Panc1 (cell line): ENCODE measurements at places on chromosomes 13 and 19.

DNA sequence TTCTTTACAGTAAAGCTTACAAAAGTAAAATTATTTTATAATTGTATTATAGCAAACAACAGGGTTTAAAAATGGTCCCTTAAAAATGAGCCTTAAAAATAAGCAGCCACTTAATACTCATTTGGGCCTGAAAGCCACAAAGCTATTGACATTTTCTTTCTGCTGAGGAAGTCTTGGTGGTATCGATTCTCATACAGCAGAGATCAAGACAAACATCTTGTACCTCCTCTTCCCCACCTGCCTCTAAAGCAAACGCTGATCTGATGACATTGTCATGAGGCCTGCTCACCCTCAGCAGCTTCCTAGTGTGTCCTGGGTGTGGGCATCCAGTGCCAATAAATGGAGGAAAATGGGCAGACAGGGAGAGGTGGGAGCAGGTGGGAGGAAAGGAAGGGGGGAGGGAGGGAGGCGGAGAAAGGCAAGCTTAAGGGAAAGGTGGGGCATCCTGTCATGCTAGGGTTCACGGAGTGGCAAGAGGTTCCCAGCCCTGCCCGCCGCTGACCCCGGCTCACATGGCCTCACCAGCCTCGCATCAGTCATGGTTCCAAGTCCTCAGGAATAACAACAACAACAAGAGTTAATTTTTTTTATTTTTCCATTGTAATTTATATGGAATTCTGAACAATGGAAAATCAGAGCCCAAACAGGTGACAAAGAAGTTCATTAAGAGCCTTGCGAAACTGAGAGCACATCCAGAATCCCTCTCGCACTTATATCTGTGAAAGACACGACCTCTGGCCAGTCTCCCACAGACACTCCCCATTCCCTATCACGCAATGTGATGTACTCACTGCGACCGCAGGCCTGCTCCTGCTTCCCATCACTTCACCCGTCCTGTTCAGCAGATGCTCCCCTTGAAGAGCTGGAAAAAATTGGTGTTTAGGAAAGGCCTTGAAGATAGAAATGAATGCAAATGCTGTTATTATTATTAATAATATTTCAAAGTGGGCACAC, 15.1 kb upstream of the ATP11A start:
- no peaks in the 10 kb centered on the region for H3K36me3 ChIP-seq
- no peaks in the 10 kb centered on the region for H3K27me3 ChIP-seq
- no peak overlapping the region for H3K27ac ChIP-seq
- no peaks in the 10 kb centered on the region for H3K4me1 ChIP-seq

DNA sequence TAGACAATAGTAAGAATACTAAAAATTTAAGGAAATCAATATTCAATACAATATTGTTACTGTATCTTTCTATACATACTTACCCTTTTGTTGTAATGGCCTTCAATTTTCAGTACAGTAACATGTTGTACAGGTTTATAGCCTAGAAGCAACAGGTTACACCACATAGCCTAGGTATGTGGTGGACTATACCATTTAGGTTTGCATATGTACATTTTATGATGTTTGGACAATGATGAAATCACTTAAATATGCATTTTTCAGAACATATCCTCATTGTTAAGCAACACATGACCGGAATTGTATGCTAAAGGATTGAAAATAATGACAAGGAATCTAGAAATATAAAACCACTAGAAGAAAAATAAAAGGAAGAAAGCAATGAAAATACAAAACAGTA, 611.4 kb downstream of the DACH1 start:
- DNase-seq = no peak
- H3K4me3 ChIP-seq = no peak overlapping the region
- H3K27me3 ChIP-seq = no peaks in the 10 kb centered on the region
- H3K27ac ChIP-seq = no peak overlapping the region
- no peaks in the 10 kb centered on the region; the same call in 1 of the 2 replicates for H3K4me1 ChIP-seq

DNA sequence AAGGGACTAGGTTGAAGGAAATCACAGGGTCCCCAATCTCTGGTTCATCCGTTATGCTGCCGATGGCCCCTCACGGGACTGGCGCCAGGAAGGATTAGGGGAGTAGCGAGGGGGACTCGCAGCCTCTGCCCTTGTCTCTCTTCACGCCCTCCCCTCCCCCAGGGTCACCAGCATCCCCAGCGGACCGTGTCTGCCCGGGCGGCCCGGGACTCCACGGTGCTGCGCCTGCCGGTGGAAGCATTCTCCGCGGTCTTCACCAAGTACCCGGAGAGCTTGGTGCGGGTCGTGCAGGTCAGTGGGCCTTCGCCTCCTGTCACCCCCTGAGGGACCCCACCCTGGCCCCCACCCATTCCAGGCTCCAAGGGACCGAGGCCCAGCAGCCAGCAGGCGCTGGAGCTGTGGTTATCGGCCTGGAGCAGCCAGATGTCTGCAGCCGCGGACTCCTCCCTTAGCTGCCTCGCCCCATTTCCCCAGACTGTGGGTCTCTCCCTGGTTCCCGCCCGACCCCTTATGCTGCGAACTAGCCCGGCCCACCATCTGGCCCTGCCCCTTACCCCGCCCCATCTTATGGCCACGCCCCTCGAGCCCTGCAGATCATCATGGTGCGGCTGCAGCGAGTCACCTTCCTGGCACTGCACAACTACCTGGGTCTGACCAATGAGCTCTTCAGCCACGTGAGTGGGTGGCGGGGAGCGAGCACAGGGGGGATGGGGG, 5.4 kb downstream of the PNPLA6 start:
- no peak overlapping the region for H3K4me3 ChIP-seq
- no peaks in the 10 kb centered on the region for H3K4me1 ChIP-seq
- peaks cover 4% of the 10 kb centered on the region; the same call in 1 of the 2 replicates for H3K36me3 ChIP-seq

- DNase-seq = no peak
- H3K27ac ChIP-seq = no peak overlapping the region
- H3K27me3 ChIP-seq = no peaks in the 10 kb centered on the region
- no peak overlapping the region for H3K4me3 ChIP-seq
- H3K4me1 ChIP-seq = no peaks in the 10 kb centered on the region
These were observed 10.2 kb downstream of the C19orf12 start for GRCh38 chr19:29704562-29705558.

DNA sequence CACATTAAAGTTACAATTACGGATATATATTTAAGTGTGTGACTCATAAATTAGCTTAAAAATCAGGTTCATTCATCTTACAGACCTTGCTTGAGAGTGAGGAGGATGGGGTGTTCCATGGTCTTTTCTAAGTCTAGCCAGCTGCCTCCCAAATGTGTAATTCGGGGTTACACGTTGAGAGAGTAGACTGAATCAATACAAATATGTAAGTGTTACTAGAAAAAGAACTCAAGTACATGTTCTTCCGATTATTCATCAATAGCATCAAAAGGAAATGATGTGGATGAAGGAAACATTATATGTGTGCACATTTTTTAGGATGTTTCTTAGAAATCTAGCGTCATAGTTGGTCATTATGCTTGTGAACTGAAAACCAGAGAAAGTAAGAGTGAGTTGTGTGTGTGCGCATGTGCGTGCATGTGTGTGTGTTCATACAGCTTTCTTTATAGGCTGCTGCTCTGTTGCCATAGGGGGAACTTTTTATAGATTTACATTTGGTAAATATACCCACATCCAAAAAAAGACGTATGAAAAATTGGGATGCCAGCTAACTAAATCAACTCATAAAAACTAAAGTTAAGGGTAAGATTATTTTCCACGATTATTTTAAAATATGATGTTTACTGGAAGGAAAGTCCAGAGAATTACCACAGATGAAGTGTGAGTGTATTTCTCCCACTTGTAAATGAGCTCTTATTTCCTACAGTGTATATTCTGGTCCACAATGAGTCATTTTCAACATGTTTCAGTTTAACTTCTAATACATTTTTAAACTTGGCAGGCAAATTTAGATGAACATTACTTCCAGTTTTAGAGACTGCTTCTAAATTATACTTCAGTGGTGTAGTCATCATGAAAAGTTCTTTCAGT, 82.4 kb downstream of the PIBF1 start:
- H3K4me1 ChIP-seq = no peaks in the 10 kb centered on the region
- H3K27ac ChIP-seq = no peak overlapping the region
- H3K4me3 ChIP-seq = no peak overlapping the region
- no peaks in the 10 kb centered on the region; the same call in 1 of the 2 replicates for H3K36me3 ChIP-seq

DNA sequence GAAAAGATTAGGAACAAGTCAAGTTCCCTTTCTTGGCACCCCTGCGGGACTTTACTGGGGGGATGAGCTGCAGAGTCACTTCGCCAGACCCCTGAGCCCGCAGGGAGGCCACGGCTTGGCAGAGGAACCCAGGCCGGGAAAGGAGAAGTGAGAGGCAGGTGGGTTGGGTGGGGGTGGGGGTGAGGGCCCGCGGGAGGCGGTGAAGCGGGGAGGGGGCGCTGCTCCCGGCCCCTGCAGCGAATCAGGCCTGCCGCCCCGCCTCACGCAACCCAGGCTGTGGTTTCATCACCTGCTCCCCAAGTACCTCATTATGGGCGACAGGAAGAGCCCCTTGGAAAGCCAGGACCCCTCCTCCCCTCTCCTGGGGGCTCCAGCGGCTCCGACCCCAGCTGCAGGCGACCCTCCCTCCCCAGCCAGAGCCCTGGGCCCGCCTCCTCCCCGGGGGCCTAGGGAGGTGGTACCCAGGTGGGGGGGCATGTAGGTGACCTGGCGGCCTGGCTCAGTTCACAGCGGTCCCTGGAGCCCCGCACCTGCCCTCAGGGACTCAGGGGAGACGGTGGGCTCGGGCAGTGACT, 9.5 kb downstream of the MEF2B start:
- no peak overlapping the region for H3K4me3 ChIP-seq
- no peak overlapping the region for H3K27ac ChIP-seq
- no peaks in the 10 kb centered on the region for H3K4me1 ChIP-seq
- DNase-seq = no peak

DNA sequence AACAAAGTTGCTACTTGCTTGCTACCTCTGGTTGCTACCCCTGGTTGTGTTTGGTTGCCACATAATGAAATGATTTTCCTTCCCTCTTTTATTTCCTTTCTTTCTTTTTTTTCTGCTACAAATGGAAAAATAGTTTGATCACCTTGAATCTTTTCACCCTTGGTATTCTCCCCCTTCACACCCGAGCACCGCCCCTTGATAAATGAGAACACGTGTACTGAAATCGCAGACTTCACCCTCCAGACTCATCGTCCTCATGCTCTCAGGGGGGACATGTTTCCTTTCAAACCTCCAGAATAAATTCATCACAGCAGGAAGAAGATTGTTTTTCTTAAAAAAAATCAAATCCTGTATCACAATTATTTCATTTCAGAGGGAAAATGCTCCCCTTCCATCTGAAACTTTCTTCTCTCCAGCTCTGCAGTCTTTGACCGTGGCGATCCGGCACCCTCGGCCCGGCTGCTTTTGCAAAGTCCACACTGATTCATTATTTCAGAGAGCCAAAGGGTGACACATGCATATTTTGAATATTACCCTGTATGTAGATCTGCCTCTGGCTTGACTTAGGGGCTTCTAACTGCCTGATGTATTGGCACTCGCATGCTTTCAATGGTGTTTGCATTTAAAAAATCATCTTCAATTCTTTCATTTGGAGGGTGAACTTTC, 222.6 kb upstream of the MAB21L1 start:
- no peak overlapping the region for H3K27ac ChIP-seq
- H3K36me3 ChIP-seq = no peaks in the 10 kb centered on the region
- H3K4me3 ChIP-seq = no peak overlapping the region
- H3K4me1 ChIP-seq = no peaks in the 10 kb centered on the region; the same call in 1 of the 2 replicates
- no peak for DNase-seq
- no peaks in the 10 kb centered on the region for H3K27me3 ChIP-seq

GRCh38 chr13:67231289-67232000, 1.3 kb upstream of the PCDH9 start:
- no peaks in the 10 kb centered on the region for H3K36me3 ChIP-seq
- DNase-seq = no peak
- no peaks in the 10 kb centered on the region; the same call in 1 of the 2 replicates for H3K4me1 ChIP-seq
- H3K4me3 ChIP-seq = peak overlapping the region; percentile 84

DNA sequence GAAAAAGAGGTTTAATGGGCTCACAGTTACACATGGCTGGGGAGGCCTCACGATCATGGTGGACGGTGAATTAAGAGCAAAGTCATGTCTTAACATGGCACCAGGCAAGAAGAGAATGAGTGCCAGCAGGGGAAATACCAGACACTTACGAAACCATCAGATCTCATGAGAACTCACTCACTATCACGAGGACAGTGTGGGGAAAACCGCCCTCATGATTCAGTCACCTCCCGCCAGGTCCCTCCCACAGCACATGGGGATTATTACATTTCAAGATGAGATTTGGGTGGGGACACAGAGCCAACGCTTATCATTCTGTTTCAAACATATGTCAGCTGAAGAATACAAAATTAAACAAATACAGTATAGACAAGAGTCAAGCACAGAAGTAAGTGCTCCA, 165.1 kb downstream of the PCCA start:
- no peak overlapping the region for H3K27ac ChIP-seq
- DNase-seq = no peak
- no peaks in the 10 kb centered on the region for H3K27me3 ChIP-seq
- no peak overlapping the region for H3K4me3 ChIP-seq
- H3K4me1 ChIP-seq = no peaks in the 10 kb centered on the region

DNA sequence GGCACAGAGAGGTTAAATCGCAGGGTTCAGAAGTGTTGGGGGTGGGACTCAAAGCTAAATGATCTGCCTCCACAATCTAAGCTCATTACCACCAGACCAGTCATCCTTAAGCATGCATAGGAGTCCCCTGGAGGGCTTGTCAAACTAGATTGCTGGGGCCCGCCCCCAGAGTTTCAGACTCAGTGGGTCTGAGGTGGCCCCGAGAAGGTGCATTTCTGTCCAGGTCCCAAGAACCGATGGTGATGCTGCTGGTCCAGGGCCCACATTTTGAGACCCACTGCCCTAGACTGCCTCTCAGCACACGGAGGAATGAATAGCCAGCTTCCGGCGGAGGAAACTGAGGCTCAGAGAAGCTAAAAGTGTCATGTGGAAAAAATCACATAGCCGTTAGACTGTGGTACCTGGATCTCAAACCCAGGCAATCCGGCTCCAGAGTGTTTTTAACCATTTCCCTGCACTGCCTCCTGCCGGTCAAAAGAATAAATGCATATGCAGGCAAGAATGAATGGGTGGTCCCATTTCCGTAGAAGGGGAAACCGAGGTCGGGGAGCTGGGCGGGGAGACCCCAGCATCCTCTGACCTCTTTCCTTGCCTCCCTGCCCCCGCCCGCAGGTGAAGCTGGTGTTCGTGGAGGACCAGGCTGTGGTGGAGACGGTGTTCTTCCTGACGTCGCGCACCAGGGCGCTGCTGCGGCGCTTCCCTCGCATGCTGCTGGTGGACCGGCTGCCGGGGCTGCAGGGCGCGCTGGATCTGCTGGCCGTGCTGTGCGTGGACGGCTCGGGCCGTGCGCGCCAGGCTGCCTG, 23.8 kb downstream of the ZSWIM9 start:
- H3K36me3 ChIP-seq = no peaks in the 10 kb centered on the region
- H3K27ac ChIP-seq = no peak overlapping the region
- no peak overlapping the region for H3K4me3 ChIP-seq
- no peak for DNase-seq
- H3K4me1 ChIP-seq = no peaks in the 10 kb centered on the region
- no peaks in the 10 kb centered on the region for H3K27me3 ChIP-seq

- H3K27ac ChIP-seq = no peak overlapping the region
- H3K4me3 ChIP-seq = no peak overlapping the region
- no peaks in the 10 kb centered on the region for H3K36me3 ChIP-seq
- peaks cover 5% of the 10 kb centered on the region for H3K4me1 ChIP-seq
These were observed 26.8 kb downstream of the ATP8B3 start for GRCh38 chr19:1785310-1785709.

- H3K27ac ChIP-seq = no peak overlapping the region
- H3K4me3 ChIP-seq = no peak overlapping the region
- no peaks in the 10 kb centered on the region for H3K36me3 ChIP-seq
- DNase-seq = peak; percentile 13
- H3K4me1 ChIP-seq = no peaks in the 10 kb centered on the region; the same call in 1 of the 2 replicates
These were observed 305.1 kb downstream of the ITGBL1 start for GRCh38 chr13:101757446-101758039.
